Activated CD8-positive, alpha-beta memory T cell treated with anti-CD3 and anti-CD28 coated beads for 1 hour (primary cell): ENCODE measurements at places on chromosomes 6 and 20.

DNA sequence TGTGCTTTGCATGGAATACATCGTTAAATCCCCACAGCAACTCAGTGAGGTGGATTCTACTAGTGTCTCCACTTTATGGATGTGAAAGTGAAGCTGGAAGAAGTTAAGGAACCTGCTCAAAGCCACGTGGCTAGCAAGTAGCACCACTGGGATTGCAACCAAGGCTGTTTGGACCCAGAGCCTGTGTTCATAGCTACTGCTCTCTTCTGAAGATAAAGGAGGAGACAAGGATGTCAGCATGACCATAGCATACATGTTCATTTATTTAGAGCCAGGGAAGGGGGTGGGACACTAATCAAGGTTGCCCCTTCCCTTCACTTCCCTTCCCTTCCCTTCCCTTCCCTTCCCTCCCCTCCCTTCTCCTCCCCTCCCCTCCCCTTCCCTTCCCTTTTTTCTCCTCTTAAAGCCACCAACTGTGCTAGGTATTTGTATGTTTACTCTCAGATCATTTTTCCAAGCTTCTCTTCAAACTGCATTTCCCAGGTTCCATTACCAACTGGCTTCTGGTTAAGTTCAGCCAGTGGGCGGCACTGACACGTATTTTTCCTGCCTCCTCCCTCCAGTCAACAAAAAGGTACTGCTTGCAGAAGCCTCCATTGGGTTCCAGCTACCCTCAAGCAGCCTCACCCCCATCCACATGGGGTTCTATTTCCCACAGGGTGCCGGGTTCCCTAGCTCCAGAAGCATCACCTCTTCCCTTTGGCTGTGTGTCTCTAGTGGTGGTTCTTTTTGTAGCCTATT is 134.9 kb downstream of the BCAS1 start:
- DNase-seq, result no peak

GRCh38 chr6:145086197-145086596 is 649.1 kb downstream of the EPM2A start:
- no peak for DNase-seq

GRCh38 chr20:45019762-45020123 is 53.4 kb downstream of the STK4 start:
- no peak for DNase-seq

DNA sequence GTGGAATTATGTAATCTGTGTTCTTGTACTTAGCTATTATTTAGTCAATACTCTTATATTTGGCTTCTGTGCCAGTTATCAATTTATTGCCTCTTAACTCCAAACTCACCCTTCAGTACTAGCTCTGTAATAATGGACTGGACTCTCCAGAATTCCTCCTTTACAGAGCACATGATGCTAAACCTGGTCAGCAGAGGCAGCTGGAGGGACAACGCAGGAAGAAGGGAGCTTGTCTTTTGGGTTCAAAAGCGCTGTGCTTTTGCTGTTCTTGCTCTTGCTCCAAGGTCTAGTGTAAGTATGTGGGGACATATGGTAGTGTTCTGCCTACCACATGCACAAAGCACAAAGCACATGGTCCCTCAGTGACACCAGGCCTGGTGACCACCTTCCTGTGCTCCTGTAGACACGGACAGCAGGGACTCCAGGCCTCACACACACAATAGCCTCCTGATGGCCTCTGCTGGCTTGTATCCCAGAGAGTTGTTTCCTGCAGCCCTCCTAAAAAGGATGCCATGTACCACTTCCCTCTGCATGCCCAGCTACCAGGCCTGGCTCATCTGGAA is 46.1 kb downstream of the CHD6 start:
- DNase-seq, result no peak
